ENCODE measurements at places on chromosomes 13 and 19.

- DNase-seq, result no peak
Observed at GRCh38 chr13:44040818-44041100, 161.1 kb downstream of the LACC1 start.

- DNase-seq, result peak; percentile 94
Observed at GRCh38 chr19:3494051-3494450, 6.4 kb downstream of the DOHH start.

DNA sequence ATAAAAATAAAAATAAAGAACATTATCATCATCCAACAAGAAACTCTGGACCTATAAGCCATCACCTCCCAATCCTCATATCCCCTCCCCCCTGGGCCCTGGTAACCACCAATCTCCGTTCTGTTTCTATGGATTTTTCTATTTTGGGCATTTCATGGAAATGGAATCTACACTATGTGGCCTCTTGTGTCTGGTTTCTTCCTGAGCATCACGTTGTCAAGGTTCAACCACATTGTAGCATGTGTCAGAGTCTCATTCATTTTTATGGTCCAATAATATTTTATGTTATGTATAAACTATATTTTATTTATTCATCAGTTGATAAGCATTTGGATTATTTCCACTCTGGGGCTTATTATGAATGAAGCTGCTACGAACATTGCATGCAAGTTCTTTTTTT is 26.9 kb downstream of the SULT2B1 start:
- no peak for DNase-seq

DNA sequence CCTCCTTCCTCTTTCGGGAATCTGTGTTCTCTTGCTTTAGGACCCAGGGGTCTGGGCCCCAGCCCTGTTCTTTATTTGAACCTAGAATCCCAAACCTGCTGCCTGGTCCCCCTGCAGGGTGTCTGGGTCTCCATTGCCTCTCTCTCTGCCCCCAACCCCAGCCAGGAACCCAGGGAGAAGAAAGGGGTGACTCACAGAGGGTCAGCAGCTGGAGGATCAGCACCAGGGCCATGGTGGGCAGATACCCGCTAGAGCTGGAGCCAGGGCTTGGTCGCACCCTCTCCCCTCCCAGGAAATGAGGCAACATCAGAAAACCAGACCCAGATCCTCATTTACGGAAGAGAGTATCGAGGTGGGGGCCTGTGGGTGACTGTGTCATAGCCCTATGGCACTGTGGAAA is at the start of gene OSCAR:
Gene OSCAR (minus strand): TSS at position 243 of the 400 bp plus-strand sequence. CDS start 11 bp downstream, at position 232.
- DNase-seq, result no peak

DNA sequence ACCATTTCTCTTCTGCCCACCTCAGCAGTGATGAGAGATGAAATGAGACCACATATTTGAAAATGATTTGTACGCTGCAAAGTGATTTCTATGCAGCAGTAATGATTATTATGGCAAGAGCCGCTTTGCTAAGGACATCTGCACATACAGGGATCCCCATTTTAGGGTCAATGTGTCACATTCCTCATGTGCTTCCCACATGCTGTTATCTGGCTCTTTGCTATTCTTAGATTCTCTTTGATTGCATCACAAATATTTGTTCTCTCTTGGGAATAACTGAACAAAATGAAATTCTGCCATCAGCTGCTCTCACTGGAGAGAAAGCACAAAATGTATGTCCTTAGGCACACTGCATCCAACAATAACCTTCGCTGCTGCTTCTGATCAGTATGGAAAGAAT is 209.5 kb upstream of the IPO5 start:
- DNase-seq, result no peak

DNA sequence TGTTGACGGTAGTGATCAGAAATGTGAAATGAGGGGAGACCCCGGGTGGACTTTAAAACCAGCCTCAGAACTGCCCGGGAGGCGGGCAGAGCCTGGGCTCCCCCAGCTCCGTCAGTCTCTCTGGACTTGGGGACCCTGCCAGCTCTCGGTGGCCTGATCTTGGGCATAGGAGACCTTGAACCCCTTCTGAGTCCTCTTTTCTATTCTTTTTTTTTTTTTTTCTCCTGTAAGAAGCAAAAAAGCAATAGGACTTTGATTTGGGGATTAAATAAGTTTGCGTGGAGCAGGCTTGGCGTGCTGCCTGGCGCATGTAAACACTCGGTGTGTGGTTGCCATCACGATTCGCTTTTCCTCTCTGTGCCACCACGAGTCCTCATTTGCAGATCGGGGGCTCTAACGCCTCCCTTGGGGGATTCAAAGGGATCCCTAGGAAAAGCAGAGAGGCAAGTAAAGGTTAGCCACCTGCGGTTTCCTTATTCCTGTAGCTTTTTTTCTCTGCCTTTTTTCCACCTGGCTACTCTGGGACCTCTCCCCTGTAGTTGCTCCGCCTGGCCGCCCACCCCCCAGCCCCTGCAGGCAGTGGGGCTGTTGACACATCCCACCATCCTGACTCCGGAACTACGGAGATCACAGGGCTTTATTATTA is 1.3 kb downstream of the SAFB start:
- DNase-seq, result peak; percentile 29

DNA sequence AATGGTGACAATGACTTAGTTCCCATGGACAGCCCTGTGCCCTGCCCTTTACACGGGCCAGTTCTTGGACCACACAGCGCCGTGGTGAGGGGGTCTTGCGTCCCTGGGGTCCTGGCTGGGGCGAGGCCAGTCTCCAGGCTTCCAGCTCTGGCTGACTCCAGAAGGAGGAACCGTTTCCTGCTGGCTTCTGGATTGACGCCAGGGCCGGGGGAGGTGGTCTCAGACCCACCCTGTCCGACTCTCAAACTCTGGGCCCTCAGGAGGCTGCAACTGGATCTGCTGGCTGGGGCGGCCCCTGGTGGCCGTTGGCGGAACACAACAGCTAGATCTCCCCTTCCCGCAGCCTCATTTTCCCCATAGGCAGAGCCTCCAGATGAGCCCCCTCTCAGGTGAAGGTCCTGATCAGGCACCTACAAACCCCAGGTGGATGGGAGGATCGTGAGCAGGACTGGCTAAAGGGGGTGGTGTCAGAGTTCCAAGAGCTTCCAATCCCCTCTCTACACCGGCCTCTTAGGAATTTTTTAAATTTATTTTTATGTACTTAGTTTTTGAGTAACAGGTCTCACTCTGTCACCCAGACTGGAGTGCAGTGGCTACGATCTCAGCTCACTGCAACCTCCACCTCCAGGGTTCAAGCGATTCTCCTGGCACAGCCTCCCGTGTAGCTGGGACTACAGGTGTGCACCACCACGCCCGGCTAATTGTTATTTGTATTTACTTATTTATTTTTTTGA is 8.0 kb downstream of the CCDC194 start:
- peak; percentile 41 for DNase-seq

- DNase-seq, result no peak
Observed at GRCh38 chr13:94390881-94391280, 88.6 kb downstream of the DCT start.

Measured in posterior cingulate gyrus (tissue), 11 donors.